ENCODE measurements at places on chromosomes 7 and 10.

GRCh38 chr7:41508755-41509154, 194.1 kb downstream of the INHBA start:
- no peak for DNase-seq

GRCh38 chr10:105707603-105708002, 1066.5 kb downstream of the SORCS3 start:
- no peak for DNase-seq

GRCh38 chr7:129843978-129844840, 108.6 kb downstream of the UBE2H start:
- no peak for DNase-seq

- no peak for DNase-seq
These were observed 27.7 kb upstream of the AP5Z1 start for GRCh38 chr7:4747746-4748145.

GRCh38 chr10:51231754-51232153, 157.5 kb downstream of the PRKG1 start:
- DNase-seq = no peak

DNA sequence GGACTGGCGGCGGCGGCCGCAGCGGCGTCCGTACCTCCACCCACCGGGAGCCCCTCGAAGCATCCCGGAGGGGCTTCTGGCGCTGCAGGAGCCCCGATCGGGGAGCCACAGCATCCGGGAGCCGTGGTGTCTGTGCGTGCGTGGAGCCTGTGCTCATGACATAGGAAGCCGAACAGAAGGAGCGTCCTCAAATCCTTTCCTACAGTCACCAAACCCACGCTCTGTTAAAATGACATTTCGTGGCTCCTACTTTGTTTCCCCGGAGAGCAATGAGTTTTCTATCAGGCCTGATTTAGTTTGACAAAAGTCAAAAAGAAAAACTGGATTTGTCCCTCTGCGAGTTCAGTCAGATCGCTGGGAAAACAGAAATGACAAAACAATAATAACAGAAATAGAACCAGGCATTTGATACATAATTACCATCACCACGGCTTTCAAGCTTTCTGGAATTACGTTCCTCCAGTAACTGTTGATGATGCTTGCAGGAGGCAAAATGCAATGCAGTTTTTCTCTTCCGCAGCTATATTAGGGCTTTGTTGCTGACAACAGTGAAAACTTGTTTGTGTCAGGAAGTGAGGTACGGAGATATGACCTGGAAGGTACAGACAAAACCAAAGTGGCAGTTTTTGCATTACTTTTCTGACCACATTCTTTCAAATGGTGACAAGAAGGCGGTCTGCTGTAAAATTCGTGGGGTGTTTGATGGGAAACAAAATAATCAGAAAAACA, 219.3 kb upstream of the MKLN1 start:
- no peak for DNase-seq

- no peak for DNase-seq
These were observed 89.6 kb upstream of the IFRD1 start for GRCh38 chr7:112360681-112361080.

- no peak for DNase-seq
These were observed 16.2 kb upstream of the MACC1 start for GRCh38 chr7:20233362-20233761.

GRCh38 chr7:141409801-141410329, 141.3 kb upstream of the AGK start:
- DNase-seq = no peak

- no peak for DNase-seq
These were observed 92.2 kb downstream of the SPDYE5 start for GRCh38 chr7:75584354-75584753.

GRCh38 chr10:52313256-52313932, 687 bp upstream of the DKK1 start:
- no peak for DNase-seq

DNA sequence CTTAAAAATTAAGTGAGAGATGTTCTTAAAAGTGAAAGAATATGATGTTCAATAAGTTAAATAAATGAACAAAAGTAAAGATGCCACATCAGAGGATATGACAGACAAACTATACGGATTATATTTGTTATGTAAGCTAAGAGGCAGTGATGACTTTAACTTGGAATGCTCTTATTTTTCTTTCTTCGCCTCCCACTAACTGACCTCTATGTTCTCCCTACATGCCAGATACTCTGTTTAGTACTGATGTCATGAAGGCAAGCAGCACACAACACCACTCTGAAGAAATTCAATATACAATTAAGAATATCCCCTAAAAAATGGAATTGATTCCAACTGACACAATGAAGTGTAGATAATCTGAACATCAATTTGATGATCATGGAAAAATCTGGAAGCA, 223.4 kb downstream of the DOCK4 start:
- no peak for DNase-seq

GRCh38 chr7:19665399-19666008, 43.3 kb downstream of the POLR1F start:
- no peak for DNase-seq

DNA sequence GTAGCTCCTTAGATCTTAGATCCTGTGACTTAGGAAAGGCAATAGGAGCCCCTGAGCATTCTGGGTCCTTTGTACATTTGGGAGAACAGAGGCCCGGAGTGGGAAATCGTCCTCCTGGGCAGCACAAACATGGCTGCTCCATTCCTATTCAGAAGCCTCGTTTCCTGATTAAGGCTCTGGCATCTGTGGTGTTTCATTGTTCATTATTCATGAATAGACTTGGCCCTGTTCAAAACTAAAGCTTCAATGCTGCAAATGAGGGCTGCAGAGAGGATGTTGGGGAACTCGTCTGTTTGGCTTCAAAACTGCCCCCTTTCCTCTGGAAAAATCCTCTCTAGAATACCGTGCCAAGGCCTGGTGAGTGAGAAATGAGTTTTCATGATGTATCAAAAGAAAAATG, 3.4 kb upstream of the HTRA1 start:
- no peak for DNase-seq

- no peak for DNase-seq
These were observed 156.3 kb upstream of the PRSS58 start for GRCh38 chr7:142414135-142414534.

DNA sequence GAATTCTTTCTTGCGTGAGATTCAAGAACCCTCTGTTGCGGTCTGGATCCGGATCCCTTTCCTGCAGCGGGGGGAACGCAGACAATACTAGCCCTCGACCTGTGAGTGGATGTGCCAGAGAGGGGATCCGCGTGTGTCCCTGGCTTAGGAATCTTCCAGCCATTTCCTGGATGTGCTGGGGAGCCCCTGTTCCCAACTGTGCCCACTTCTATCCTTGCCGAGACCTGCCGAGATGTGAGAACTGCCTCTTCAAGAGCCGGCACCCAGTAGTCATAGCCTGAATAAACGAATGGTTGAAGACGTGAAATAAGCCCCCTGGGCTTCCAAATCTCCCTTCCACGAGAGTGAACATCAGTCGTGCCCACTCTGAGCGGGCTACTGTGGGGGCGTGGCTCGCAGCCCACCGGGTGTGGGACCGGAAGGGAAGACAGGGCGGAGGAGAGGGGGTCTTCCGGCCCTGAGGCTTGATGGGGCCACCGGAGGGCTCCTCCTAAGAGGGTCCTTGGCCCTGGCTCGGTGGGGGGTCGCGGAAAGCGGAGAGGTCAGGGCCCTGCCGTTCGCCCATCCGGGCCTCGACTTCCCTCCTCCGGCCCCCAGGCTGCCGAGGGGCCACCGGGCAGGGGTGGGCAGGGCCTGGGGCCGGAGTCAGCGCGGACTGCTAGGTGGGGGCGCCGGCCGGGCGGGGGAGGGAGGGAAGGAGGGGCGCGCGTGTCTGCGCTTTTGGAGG, 1.3 kb upstream of the CCDC136 start:
- DNase-seq = no peak

DNA sequence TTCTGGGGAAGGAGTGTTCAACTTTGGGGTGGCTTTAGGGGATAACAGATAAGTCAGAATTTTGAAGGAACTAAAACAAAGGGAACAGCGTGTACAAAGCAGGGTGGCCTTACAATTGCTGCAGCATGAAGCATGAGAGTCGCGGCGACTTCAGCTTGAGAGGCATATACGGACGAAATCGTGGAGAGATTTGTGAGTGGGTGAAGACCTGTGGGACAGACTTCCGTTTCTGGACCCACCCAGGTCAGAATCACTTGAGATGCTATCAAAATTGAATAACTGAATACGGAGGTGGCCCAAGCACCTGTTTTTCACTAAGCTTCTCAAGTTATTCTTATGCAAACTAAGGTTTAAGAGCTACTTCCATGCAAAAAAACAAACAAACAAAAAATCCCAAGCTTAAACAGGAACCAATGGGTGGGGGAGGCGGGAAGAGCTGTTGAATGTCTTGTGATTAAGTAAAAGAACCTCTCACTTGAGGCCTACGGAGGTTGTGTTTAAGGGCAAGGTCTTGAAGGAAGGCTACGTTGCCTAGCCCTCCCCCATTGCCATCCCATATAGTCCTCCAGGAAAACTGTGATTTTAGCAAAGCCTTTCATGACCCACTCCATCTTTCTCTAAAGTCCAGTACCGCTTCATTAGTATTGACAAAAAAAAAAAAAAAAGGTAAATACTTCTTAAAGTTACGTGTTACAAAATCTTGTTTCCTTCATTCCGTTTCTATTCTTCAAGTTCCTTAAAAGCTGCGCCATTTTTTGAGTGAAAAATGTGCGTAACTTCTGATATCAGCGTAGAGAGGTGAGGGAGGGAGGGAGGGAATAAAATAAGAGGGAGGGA, 1.3 kb upstream of the TRIM24 start:
- no peak for DNase-seq

DNA sequence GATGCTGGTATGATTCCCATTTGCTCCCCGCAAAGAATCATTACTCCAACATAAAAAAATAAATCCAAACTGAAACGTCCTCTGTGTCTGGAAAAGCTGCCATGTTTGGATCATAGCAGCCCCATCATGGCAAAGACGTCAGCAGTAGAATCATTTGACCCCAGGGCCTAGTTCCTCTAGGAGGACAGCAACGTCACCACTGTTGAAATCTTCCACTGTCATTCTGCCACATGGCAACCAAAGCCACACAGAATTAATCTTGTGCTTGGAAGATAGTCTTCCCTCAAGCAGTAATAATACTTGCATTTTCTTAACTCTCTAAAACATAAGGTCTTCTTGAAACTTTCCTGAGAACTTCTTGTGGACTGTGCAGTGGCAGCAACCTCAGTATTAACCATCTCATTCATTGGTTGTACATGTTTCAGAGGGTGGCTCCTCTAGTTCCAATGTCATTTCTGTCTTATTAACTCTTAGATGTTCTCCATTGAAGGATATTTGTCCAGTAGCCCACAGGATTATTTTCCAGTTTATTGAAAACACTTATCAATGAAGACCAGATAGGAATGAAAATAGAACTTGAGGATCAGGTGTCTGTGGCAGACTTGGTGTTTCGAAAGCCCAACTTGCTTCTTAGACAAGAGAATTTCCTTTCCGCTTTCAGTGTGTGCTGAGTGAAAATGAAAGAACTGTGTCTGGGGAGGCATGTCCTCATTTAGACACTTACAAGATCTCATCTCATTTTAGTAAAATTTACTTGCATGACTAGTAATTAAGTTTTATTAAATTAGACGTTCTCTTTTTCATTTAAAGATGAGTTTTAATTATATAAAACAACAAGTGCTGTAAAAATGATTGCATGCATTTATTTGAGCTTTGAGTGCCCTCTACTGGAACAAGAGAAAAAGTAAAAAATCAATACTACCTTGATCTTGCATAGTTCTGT, 28.9 kb upstream of the INHBA start:
- DNase-seq = no peak

GRCh38 chr7:110645060-110645459, 445.9 kb upstream of the LRRN3 start:
- no peak for DNase-seq

DNA sequence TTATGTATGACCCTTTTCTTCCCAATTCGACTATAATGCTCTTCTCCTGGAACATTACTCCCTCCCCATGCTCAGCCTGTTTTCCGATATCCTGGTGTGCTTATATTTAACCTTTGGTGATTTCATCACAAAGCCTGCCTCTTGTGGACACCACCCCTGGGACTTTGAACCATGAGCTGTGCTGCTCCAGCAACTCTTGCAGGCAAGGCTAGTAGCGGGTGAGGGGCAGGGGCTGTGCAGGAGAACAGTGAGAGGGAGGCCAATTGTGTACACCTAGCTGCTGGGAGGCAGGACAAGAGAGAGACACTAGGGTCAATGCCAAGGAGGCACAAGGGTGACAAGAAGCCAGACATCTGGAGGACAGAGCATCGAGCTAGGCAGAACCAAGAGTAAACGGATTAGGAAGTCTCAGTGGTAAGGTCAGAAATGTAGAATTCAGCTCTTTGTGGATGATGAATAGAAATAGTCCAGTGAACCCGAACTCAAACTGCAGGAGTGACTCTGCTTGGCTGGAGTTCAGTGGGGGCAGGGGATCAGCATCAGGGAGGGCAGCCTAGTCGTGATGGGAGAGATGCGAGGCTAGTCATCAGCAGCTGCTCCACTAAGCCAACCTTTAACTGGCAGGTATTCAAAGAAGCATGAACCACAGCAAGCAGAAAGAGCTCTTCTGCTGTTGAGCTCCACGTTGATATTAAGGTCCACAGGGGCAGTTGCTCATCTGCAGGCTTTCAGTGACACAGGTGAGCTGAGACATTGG, 31.0 kb upstream of the MKI67 start:
- DNase-seq = no peak
